NCI-H526 (cell line): ENCODE measurements at places on chromosomes 5 and 9.
A peak's percentile ranks its signal among the peaks of the same experiment; 100 is the strongest.

DNA sequence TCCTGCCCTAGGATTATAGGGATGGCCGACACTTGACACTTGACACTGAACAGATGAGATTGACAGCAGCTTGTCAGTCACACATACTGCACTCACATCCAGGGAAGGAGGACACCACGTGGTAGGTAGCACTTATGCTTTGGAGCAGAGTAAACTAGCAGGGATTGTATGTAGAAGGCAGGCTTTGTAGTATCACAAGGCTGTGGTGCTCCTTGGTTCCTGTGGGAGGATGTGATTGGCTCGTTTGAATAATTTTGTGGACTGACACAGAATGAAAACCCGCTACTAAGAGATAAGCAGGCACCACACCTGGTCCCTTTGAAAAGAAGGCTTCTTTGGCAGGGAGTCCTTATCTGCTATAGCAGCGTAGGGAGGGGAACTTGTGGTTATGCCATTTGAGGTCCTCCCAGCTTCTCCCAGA lies 63.6 kb upstream of the IL12B start:
- DNase-seq: no peak

GRCh38 chr5:173237875-173238220 lies 2.8 kb upstream of the NKX2-5 start:
- DNase-seq: no peak

GRCh38 chr9:93900436-93900819 lies 54.7 kb downstream of the BARX1 start:
- DNase-seq: no peak

DNA sequence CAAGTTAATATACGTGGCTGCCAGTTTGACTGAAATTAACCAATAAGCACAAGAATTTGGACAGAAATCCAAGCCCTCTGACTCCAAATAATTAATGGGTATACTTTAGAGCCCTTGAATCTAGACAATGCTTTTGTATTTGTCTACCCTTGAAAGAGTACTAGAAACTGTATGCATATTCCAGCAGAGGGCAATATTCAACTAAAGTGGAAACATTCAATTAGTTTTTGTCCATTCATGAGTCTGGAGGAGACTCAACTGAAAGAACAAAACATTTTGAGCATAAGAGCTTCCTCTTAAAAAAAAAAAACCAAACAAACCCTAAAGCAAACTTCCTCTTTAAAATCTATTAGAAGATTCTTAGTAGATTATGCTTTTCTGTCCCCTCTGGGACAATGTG lies 157.8 kb downstream of the ARHGEF28 start:
- DNase-seq: no peak

- peak; percentile 65 for DNase-seq
Observed at GRCh38 chr9:135130207-135130976, 42.9 kb downstream of the OLFM1 start.

- DNase-seq: no peak
Observed at GRCh38 chr5:111739416-111739815, 17.6 kb downstream of the NREP start.

- DNase-seq: no peak
Observed at GRCh38 chr5:105274079-105274478, 1711.5 kb upstream of the NUDT12 start.

DNA sequence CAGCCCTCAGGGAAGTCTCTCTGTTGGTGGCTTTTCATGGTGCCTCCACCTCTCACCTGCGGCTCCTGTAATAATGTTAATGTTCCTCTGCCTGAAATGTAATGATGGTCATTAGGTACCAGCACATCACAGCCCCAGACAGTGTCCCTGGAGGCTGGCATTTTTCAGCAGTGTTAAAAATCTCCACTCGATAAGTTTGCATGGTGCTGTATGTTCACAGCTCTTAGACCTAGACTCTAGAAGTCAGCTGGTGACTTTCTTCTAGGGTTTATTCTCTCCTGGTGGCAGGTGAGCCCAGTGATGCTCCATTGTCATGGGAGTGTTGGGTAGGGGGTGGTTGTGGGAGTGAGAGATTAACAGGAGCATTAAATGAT lies 53.1 kb downstream of the GPR107 start:
- no peak for DNase-seq

DNA sequence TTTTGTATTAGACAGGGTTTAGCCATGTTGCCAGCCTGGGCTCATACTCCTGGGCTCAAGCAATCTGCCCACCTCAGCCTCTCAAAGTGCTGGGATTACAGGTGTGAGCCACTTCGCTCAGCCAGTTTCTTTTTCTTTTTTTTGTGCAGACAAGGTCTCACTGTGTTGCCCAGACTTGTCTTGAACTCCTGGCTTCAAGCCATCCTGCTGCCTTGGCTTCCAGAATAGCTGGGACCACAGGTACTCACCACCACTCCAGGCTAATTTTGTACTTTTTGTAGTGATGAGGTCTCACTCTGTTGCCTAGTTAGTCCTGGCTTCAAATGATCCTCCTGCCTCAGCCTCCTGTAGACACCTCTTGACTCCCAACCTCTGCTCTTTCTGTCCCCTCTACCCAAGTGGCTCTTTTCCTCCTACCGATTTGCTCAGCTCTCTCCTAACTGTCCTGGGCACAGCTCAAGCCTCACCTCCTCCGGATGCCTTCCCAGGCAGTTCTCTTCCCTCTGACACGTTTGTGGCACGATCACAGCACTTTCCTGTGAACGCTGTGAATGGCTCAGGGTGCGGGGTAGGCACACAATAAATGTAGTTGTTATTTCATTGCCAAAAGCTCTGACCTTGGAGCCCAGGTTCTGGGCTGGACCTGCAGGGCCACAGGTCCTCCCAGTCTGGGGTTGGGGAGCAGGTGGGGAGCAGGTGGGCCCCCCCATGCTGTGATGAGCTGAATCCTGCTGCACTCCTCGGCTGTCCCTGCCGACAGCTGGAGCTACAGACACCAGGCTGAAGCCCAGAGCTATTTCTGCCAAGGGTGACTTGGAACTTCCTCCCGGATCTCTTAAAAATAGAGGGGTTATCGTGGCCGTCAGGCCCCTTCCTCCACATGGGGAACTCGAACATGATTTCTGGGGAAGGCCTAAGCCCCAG lies 23.9 kb downstream of the GFI1B start:
- no peak for DNase-seq

GRCh38 chr5:122129306-122129705 lies at the start of gene ZNF474:
TSS of gene ZNF474 (plus strand) at chr5:122129546. CDS start at chr5:122151991, 22,445 bp downstream.
- no peak for DNase-seq

DNA sequence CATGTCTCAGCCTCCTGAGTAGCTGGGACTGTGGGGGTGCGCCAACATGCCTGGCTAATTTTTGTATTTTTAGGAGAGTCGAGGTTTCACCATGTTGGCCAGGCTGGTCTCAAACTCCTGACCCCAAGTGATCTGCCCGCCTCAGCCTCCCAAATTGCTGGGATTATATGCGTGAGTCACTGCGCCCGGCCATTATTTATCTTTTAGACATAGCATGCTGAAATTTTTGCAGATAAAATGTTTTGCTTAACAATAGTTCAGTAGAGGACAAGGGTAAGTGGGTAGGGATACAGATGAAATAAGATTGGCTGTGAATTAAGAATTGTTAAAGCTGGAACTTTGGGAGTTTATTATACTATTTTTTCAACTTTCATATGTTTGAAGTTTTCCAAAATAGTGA lies 150.8 kb upstream of the GRHPR start:
- no peak for DNase-seq

DNA sequence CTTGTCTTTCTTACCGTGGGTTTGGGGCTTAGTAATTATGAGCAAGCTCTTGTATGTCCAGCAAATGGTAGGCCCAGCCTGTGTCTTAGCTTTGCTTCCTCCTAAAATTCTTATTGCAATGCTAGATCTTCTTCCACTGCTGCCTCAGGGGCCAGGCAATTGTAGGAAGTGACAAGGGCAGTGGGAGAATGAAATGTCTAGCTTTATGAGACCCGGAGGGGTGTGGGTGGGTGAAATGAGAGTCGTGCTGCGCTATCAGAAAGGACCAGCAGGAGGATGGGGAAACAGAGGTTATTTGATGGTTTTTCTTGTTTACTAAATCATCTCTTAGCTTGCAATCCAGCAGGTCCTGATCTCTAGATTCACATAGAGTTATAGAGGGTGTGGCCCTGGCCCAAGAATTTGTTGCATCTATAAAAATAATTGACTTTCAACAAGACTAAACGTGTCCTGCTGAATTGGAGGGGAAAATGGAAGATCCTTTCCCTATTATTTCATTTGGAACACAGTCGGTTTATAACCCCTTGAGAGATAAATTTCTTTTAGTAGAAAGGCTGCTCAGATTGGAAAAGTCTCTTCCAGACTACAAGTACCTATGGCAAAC lies 43.7 kb downstream of the ZNF366 start:
- no peak for DNase-seq

GRCh38 chr9:93218671-93219420 lies 34.9 kb downstream of the WNK2 start:
- DNase-seq: no peak

GRCh38 chr9:73539881-73540390 lies 388.3 kb downstream of the ANXA1 start:
- no peak for DNase-seq

- no peak for DNase-seq
Observed at GRCh38 chr5:96297867-96298266, 135.2 kb downstream of the PCSK1 start.

GRCh38 chr9:107213561-107214028 lies 69.5 kb upstream of the RAD23B start:
- no peak for DNase-seq

DNA sequence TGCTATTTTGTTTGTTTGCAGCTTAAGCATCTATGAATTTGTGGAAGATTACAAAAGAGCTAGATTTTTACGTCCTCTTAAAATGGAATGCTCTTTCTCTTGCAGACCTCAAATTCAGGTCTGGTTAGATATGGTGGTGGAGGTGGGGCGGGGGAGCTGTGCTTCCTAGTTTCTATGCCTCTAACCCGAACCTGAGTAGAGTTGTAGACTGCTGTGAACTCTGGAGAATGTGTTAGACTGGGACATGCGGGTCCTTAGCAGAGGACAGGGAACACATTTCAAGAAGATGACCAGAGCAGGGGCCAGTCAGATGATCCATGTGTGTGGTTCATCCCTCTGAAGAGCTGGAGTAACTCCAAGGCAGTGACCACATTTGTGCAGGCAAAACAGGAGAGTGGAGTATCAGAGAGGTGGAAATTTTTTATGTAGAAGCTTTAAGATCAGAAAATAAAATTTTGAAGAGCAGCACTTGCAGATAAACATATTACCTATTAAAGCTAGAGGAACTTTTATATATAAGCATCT lies 154.9 kb downstream of the FAM174A start:
- no peak for DNase-seq

- DNase-seq: no peak
Observed at GRCh38 chr5:62369039-62369438, 34.7 kb downstream of the DIMT1 start.

- DNase-seq: no peak
Observed at GRCh38 chr5:74422671-74423070, 217.9 kb downstream of the ENC1 start.

- DNase-seq: no peak
Observed at GRCh38 chr9:110217656-110218099, 9.7 kb upstream of the C9orf152 start.

GRCh38 chr9:91282292-91282691 lies 79.4 kb downstream of the AUH start:
- DNase-seq: no peak
